D721Med (cell line): ENCODE measurements at places on chromosomes 16 and 17.

DNA sequence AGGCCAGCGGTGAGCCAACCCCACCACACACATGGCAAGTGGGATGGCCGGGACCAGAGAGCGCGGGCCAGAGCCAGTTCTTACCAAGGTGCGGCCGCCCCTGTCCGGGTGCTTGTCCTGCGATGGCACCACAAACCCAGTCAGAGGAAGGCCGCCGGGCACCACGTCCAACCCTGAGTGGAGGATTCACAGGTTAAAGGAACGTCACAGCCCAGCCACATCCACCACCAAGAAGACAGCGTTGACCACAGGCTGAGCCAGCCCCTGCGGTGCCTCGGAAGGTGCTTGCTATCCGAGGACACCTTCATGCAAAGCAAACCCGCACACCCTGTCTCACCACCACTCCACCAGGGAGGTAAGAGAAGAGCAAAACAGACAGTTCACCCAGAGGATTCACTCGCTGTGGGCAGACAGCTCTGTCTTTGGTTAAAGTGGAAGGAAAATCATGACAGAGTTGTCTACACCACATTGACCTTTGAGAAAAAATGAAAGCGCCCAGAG, 15.8 kb downstream of the SLX4 start:
- DNase-seq: no peak

GRCh38 chr17:6044261-6044660, 25.9 kb upstream of the WSCD1 start:
- DNase-seq: no peak

DNA sequence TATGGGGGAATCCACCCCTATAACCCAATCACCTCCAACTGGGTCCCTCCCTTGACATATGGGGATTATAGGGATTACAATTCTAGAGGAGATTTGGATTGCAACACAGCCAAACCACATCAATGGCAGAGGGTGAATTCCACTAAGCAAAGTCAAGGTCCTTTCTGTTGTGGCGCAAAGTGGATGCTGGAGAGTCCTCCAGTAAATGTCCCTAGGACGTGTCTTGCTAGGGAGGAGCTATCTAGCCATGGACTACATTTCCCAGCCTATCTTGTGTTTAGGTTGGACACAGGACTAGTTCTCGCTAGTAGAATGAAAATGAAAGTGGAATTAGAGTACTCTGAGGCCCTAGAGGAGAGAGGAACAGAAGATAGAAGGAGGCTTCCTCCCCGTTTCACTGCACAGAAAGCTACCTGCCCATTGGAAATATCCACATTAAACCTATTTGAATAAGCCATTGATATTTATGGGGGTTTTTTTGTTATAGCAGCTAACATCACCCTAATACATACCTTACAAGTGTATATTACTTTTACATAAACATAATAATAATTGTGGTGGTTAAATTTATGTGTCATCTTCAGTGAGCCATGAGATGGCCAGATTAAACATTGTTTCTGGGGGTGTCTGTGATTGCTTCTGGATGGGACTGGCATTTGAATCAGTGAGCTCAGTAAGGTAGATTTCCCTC, 56.7 kb upstream of the ERCC4 start:
- no peak for DNase-seq

GRCh38 chr17:77959926-77960521, 1.5 kb downstream of the TNRC6C start:
- DNase-seq: no peak

- no peak for DNase-seq
These were observed 8.2 kb downstream of the SYNGR2 start for GRCh38 chr17:78176548-78177025.

DNA sequence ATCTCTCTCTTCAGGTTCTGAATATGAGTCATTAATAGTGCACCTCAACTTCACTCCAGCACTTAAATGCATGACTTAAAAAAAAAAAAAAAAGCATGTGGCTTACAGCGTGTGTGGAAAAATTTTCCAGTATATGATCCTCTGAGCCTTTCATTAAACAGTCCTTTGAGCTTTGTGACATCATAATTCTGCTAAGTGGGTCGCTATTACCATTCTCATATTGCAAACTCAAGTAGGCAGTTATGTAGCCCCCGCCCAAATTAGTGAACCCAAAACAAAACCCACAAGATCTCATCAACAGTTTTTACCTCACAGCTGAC, 672 bp downstream of the CMTR2 start:
- DNase-seq: no peak

DNA sequence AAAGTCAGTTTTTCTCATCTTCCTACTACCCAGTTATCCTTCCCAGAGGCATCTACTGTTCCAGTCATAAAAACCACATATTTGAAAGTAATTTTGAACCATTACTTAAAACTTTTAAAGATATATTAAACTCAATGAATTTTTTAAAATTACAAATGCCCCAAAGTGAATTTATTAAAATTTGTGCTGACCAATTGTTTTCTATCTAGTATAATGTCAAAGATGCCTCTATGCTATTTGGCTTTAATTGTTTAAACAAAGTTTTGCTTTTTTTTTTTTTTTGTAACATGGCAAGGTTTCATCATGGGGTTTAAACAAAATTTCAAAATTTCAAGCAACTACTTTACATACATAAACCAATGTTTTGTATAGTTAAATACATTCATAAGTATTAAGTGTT, 60.7 kb downstream of the FBXL20 start:
- DNase-seq: no peak

DNA sequence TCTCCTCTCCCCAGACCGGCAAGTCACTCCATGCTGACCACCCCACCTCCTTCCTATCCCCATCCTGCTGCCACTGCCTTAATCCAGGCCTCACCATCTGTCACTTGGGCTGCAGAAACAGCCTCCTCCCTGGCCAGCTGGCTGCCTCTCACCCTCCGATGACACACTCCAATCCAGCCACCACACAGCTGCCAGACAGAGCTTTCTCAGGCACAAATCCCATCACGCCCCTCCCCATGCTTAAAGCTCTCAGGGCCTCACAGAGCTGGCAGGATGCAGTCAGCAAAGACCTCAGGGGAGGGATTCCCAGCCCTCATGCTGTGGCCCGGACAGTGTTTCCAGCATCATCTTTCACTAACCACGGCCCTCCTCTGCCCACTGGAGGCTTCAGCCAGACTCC, 13.7 kb downstream of the CAMKK1 start:
- peak; percentile 99 for DNase-seq

DNA sequence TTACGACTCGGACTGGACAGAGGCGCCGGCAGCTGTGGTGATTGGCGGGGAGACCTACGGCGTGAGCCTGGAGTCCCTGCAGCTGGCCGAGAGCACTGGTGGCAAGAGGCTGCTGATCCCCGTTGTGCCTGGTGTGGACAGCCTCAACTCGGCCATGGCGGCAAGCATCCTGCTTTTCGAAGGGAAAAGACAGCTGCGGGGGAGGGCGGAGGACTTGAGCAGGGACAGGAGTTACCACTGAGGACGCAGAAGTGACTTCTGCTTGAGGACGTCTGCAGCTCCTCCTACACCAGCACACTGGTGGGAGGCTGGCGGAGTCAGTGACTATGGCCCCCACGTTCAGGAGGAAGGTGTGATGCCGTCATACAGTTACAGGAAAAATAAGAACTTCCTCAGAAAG, 9.7 kb downstream of the MRM3 start:
- DNase-seq: no peak

GRCh38 chr17:8225813-8226535, 15.6 kb upstream of the AURKB start:
- no peak for DNase-seq

GRCh38 chr17:80285237-80285920, 24.7 kb downstream of the RNF213 start:
- no peak for DNase-seq

- DNase-seq: peak; percentile 59
These were observed 95.7 kb downstream of the ABCC6 start for GRCh38 chr16:16127469-16128116.

DNA sequence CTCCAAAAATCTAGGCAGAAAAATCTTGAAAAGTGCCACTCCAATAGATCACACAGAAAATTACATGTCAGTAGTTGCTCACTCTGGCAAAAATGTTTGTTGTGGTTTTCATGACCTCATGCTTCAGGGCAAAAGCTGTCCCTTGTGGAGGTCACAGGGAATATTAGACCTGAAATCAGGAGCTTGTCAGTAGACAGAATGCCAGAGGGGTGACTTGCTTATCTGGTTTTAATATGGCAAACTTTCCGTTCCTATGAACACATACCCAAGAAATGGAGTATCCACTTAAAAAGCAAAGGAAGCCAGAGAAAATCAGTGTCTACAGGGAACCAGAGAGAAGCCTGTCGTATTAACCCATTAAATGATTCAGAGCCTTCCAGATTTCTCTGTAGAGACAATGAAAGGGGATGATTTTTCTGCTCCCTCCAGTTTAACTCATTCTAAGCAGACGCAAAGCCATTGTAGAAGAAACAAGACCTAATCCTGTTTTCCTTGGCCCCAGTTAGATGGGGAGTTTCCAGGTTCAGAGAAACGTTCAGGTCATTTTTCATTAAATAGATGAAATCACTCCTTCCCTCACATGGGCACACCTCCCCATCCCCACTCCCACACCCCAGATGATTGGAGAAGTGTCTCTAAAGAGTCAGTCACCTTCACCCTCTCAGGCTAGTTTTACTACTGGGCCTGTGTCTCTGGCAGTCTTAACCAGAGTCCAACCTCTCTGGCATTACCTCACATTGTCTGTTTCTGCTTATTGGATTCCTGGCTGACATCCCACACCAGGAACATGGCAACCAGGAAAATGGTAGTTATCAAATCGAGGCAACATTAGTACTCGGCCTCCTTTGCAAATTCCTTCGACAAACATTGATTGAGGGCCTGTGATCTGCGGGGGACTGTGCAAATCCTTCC, 6.0 kb downstream of the SOX9 start:
- no peak for DNase-seq

DNA sequence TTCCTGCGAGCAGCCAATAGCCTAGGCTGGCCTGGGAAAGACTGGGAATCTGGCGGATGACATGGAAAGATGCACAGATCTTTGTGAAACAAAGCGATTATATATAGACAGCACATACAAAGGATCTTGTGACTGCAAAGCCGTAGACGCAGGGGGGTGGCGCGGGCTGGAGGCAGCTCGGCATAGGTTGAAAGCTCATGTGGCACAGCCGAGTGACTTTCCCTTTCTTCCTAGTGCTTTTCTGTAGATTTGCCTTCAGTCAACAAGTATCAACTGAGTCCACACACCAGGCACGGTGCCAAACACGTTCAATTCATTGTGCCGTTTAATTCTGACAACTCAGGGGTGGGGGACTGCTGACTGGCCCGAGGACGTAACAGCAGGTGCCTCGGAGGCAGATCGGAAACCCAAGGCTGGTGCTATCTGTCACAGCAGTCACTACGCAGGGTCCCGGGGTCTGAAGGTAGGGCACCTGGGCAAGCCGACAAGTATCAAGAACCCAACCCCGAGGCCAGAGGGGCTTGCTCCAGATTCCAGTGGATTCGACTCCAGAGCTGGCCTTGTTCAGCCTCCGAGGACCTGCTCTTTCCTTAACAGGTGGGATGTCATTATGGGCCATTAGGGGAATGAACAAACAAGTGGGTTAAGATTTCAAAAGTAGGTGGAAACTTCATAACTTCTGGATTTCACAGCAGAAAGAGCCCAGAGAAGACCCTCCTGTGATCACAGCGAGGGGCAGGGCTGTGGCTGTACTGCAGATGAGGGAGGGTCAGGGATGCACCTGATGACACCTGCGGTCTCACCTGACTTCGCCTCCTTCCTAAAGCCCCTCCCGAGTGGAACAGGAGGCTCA, 5.9 kb downstream of the PAM16 start:
- DNase-seq: no peak

GRCh38 chr17:74212209-74212912, 1.0 kb upstream of the TTYH2 start:
- DNase-seq: no peak

- DNase-seq: no peak
These were observed 661 bp downstream of the GIT1 start for GRCh38 chr17:29588562-29589411.

- no peak for DNase-seq
These were observed 3.4 kb upstream of the ZNF423 start for GRCh38 chr16:49859125-49859811.

DNA sequence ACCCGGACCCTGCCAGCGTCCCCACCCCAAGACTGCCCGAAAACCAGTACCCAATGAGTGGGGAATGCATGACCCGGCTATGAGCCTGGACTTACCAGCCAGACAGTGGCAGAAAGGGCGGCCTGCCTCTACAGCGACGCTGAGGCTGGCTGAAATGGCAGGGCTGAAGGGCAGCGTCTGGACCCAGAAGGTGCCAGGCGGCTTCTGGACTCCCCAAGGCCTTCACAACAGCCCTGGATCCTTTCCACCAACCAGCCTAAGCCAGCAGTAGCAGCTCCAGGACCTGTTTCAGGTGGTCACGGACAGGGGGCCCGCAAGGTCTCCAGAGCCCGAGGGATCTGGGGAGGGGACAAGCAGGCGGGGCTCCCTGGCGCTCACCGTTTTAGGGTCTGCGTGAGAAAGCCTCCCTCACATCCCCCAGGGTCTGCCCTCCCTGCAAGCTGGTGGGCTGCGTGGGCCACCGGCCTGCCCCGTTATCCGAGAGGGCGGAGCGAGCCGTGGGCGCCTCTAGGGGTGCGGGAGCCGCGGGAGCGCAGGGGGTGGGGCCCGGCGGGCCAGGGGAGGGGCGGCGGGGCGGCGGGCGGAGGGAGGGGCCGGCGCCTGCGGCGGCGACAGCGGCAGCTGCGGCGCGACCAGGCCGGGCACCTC, at the start of gene RIPOR1:
Gene RIPOR1 (plus strand): TSS at position 608 of the 648 bp plus-strand sequence. CDS start 9,618 bp downstream, outside the sequence.
- peak; percentile 72 for DNase-seq

- DNase-seq: no peak
These were observed 310.5 kb upstream of the IRX5 start for GRCh38 chr16:54620197-54620596.

- DNase-seq: no peak
These were observed 37.8 kb upstream of the N4BP1 start for GRCh38 chr16:48647794-48648193.

- DNase-seq: no peak
These were observed 23.9 kb downstream of the ACLY start for GRCh38 chr17:41894791-41895331.

- DNase-seq: no peak
These were observed 65.2 kb downstream of the ARSG start for GRCh38 chr17:68356520-68356919.

DNA sequence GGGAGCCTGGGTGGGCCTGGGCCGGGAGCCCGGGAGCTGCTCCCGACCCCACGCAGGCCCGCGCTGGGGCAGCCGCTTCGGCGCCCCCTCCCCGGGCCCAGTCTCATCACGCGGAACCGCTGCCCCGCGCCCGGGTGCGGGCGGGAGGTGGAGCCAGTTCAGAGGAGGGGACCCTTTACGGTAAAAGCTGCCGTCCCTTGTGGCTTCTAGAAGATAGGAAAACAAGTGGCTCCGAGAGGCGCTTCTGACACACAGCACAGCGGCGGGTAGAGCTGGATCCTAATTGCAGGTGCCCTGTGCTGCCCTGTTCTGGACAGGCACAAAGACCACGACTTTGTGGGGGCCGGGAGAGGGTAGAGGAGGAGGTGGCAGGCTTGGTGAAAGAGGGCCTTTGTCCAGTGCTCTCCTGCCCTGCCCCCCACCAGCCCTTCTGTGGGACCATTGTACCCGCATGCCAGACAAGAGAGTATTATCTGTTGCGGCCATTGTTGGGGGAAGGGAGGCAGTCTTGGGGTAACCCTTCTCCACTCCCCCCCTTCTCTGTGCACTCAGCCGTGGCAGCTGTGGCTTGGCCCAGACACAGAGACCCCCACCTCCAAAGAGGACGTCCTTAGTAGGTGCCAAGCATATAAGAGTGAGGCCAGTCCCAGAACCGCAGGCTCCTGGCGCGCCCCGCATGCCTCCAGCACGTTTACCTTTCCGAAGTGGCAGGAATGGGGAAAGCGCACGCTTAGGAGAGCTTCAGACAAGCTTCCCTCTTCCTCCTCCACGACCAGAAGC, 736 bp downstream of the CNP start:
- no peak for DNase-seq
